ENCODE measurements at places on chromosomes 5 and 9.

- DNase-seq: no peak
Observed at GRCh38 chr5:1860949-1861348, 21.8 kb downstream of the IRX4 start.

- DNase-seq: no peak
Observed at GRCh38 chr9:29778281-29778849, 2205.1 kb upstream of the C9orf72 start.

GRCh38 chr5:167912941-167913665 lies 378.3 kb upstream of the WWC1 start:
- DNase-seq: no peak

DNA sequence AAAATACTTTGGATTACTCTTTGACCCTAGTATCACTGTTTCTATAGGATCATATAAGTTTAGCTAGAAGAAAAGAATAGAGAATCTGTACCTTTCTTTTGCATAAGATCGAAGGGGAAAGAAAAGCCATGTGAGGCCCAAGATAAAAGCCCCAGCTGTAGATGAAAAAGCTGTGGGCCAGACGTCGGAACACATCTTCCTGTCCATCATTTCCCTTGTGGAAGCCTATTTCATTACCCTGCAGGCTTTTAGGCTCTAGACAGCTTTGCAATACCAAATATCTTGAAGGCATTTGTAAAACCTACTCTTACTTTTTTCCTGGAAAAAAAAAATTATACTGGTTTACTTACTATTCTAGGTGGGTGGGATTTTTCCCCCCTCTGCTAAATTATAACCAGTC lies 10.0 kb downstream of the PALM2AKAP2 start:
- DNase-seq: no peak

DNA sequence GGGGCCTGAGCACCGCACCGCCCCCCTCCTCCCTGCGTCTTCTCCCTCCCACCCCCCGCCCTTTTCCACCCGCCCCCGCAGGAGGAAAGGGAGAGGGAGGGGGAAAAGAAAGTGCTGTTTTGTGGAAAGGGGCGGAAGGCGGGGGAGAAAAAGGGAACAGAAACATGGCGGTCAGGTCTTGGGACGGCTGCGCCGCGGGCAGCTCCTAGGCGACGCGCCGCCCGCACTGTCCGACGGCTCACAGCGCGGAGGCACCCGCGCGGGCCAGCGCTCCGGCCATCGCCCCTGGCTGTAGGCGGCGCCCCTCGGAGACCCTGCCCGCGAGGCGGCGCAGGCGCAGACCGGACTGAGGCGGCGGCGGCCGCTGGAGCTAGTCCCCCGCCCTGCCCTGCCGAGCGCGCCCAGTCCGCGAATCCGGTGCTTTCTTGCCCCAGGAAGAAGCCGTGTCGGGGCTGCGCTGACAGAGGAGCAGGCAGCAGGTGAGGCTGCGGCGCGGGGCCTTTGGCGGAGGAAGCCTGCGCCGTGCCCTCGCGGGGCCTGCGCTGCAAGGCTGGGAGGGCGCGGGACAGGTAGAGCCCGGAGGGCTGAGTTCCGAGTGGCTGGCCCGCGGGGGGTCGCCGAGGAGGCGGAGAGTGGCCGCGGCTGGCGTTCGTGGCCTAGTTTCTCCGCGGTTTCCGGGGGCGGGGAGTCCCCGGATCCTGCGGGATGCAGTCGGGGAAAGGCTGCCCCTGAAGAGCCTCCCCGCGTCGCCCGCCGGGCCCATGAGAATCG lies at the start of gene DENND4C:
DENND4C (plus strand) TSS at position 339 of the 771 bp plus-strand sequence. CDS start 45,482 bp downstream, outside the sequence.
- peak; percentile 97 for DNase-seq

- no peak for DNase-seq
Observed at GRCh38 chr5:69317391-69317790, 15.2 kb downstream of the CCDC125 start.

- DNase-seq: peak; percentile 52
Observed at GRCh38 chr5:153964880-153965645, 73.6 kb downstream of the FAM114A2 start.

DNA sequence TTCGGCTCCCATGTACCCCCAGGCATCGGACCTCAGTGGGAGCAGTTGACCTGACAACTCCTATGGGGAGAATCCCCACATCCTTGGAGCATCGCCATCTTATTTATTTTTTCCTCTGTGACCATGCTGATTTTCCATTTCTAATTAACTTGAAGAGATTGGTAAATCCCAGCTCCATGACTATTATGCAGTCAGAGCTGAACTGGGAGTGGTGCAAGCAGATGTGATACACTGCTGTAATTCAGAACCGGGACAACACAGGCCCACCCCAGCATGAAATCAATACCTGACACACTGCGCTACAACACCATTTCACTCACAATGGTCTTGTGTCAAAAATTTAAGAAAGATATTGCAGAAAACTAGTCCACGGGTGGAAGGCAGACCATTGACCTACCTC lies 1.0 kb upstream of the TRPM3 start:
- no peak for DNase-seq

- peak; percentile 93 for DNase-seq
Observed at GRCh38 chr9:84669288-84670137, at the start of gene NTRK2. Gene NTRK2 (plus strand): TSS chr9:84669729. CDS start chr9:84670749, 1,020 bp downstream.

- DNase-seq: no peak
Observed at GRCh38 chr5:62268792-62269191, 37.2 kb upstream of the KIF2A start.
